Left ventricle myocardium inferior (tissue), 1 donor: ENCODE measurements at places on chromosomes 1 and 21.

GRCh38 chr21:45386728-45387371, 18.1 kb upstream of the COL18A1 start:
- peaks cover 21% of the 10 kb centered on the region for H3K4me1 ChIP-seq
- H3K4me3 ChIP-seq = no peak overlapping the region
- H3K27ac ChIP-seq = peak overlapping the region; percentile 70
- no peaks in the 10 kb centered on the region for H3K27me3 ChIP-seq
- peak; percentile 37 for DNase-seq
- H3K36me3 ChIP-seq = no peaks in the 10 kb centered on the region

DNA sequence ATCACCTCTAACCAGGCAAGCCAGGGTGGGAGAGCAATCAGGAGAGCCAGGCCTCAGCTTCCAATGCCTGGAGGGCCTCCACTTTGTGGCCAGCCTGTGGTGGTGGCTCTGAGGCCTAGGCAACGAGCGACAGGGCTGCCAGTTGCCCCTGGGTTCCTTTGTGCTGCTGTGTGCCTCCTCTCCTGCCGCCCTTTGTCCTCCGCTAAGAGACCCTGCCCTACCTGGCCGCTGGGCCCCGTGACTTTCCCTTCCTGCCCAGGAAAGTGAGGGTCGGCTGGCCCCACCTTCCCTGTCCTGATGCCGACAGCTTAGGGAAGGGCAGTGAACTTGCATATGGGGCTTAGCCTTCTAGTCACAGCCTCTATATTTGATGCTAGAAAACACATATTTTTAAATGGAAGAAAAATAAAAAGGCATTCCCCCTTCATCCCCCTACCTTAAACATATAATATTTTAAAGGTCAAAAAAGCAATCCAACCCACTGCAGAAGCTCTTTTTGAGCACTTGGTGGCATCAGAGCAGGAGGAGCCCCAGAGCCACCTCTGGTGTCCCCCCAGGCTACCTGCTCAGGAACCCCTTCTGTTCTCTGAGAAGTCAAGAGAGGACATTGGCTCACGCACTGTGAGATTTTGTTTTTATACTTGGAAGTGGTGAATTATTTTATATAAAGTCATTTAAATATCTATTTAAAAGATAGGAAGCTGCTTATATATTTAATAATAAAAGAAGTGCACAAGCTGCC, 19.8 kb downstream of the CSF1 start:
- no peaks in the 10 kb centered on the region for H3K27me3 ChIP-seq
- no peak for DNase-seq
- H3K4me3 ChIP-seq = no peak overlapping the region
- H3K36me3 ChIP-seq = peaks cover 38% of the 10 kb centered on the region
- peak overlapping the region; percentile 85 for H3K27ac ChIP-seq
- H3K4me1 ChIP-seq = peaks cover 71% of the 10 kb centered on the region

- no peak overlapping the region for H3K4me3 ChIP-seq
- DNase-seq = no peak
- H3K36me3 ChIP-seq = peaks cover 27% of the 10 kb centered on the region
- no peaks in the 10 kb centered on the region for H3K27me3 ChIP-seq
- peaks cover 10% of the 10 kb centered on the region for H3K4me1 ChIP-seq
Measured at GRCh38 chr1:200862713-200863415, 9.9 kb upstream of the GPR25 start.

GRCh38 chr1:204676043-204676442, 9.5 kb downstream of the LRRN2 start:
- H3K4me3 ChIP-seq = no peak overlapping the region
- peaks cover 78% of the 10 kb centered on the region for H3K27me3 ChIP-seq
- H3K4me1 ChIP-seq = no peaks in the 10 kb centered on the region

- no peak for DNase-seq
- H3K36me3 ChIP-seq = no peaks in the 10 kb centered on the region
Measured at GRCh38 chr1:41436281-41437010, 48.0 kb downstream of the EDN2 start.

DNA sequence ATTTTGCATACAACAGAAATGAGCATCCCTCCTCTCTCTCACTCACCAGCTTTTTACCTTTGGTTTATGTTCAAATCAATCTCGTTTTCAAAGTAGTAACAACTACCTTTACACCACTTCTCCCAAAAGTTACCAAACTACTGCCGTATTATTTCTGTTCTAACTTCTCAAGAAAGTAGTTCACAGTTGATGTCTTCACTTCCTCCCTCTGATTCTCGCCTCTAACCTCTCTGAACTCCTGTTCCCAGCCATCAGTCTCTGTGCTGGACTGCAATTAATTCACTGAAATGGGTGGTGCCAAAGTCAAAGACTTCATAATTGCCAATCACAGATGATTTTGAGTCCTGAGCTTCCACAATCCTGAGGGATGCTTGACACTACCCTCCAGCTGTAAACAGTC, 54.0 kb downstream of the ZNF281 start:
- no peak overlapping the region for H3K4me3 ChIP-seq
- peaks cover 8% of the 10 kb centered on the region for H3K4me1 ChIP-seq
- H3K36me3 ChIP-seq = no peaks in the 10 kb centered on the region
- H3K27me3 ChIP-seq = no peaks in the 10 kb centered on the region
